ENCODE measurements at places on chromosomes 12 and 14.

GRCh38 chr14:75493592-75494087, 28.6 kb upstream of the BATF start:
- no peak for DNase-seq

DNA sequence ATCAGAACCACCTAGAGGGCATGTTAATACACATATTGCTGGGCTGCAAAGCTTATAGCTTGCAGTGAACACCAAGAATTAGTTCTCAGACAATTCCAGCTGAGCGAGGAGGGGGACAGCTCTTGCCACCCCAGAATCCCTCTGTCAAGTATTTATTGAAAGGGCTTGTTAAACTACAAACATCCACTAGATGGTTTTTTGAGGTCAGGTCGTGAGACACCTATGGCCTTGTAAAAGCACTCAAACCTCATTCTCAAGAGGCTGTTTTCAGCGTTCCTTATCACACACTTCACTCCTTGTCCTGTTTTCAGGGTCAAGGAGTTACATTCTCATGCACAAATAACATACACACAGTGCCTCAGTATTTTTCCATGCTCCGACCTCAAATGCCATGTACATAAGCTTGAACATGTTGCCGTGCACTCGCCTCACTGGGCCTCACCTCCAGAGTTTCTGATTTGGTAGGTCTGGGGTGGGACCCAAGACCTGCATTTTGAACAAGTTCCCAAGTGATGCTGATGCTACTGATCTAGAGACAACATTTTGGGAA, 98.8 kb upstream of the PTPRR start:
- DNase-seq, result no peak

DNA sequence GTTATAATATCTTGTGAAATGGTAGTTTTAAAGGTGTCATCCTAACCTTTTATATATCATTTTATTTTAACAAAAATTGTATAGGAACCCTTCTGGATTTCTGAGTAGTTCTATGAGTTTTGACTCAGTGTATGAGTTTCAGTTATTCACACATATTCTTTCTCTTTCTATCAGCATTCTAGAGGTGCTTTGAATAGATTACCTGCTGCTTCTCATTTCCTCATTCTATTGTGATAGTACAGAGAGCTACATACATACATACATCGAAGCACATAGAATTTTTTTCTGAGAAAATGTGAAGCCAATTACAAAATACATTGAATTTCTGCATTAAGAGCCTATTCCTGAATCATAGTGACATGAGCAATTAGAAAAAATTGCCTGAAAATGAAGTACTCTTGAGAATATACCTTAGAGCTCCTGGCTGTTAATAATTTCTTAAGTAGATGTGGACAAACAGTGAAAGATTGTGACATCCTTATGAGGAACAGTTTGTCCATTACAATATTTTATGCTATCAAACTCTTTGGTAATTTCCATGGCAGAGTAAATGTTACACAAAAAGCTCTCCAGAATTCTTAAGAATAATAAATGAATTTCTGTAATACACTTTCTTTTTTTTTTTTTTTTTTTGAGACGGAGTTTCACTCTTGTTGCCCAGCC, 556.6 kb downstream of the TRHDE start:
- DNase-seq, result peak; percentile 4

DNA sequence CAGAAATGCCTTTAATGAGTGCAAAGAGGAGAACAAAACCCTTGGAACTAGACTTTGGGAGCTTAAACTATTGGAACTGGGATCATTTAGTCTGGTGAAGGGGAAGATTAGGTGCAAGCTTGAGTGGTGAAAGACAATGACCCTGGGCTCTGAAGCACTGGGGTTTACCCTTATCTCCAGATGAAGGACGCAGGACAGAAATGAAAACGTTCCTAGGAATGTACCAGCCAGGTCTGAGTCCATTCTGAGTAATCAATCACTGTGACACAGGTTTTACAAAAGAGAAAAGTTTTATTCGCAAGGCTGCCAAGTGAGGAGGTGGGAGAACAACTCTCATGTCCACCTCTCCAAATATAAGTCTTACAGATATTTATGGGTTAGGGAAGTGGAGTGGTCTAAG, 249.1 kb downstream of the LRIG3 start:
- DNase-seq, result peak; percentile 11

- DNase-seq, result no peak
Measured at GRCh38 chr14:66120402-66120801, 365.8 kb upstream of the CCDC196 start.

GRCh38 chr14:68168460-68169109, 349.0 kb downstream of the RAD51B start:
- no peak for DNase-seq

DNA sequence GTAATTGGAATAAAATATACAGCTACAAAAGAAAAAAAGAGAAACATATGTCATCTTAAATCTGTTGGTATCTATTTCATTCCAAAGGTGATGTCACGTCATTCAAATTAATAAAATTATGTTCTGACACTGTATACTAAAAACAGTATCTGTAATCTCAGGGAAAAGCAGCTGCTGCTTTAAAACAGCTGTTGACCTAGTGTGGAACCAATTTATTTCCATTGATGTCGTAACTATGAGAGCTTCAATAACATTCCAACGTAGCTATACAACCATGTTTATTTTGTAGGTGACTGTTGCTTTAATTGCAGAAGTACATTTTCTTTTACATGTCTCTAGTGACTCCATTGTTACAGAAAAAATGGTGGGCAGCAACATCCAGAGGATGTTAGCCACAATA, 571.7 kb downstream of the RPS29 start:
- DNase-seq, result no peak

DNA sequence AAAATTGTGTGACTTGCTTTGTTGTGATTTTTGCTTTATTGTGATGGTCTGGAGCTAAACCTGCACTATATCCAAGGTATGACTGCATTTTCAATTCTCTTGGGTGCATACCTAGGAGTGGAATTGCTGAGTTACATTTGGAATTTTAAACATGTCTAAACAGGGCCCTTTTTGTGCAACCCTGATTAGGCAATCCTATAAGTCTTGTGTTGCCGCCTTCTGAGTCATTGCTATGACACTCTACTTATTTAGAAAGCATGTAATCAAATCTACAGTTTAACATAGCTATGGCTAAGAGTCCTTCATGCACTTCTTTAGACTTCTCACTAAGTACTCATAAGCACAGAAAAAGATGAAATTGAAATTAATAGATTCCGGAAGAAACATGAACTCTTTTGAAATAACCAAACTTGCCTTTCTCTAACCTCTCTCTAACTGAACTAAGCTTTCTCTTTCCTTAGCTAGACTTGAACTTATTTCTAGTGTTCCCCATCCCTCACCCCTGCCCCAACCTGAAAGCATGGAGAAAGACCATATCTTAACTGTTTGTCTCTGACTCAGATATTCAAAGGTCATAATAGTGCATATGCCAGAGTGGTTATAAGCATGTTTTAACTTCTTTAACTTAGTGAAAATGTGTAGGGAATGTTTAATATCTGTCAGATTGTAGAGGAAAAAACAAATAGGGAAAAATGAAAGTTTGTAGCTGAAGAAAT, 203.0 kb downstream of the SNAPC1 start:
- peak; percentile 85 for DNase-seq

GRCh38 chr12:1499351-1499750, 95.0 kb downstream of the FBXL14 start:
- no peak for DNase-seq

- peak; percentile 59 for DNase-seq
Measured at GRCh38 chr14:103143506-103143905, 20.2 kb downstream of the TNFAIP2 start.

GRCh38 chr12:131603939-131604795, 106.7 kb upstream of the SFSWAP start:
- no peak for DNase-seq

DNA sequence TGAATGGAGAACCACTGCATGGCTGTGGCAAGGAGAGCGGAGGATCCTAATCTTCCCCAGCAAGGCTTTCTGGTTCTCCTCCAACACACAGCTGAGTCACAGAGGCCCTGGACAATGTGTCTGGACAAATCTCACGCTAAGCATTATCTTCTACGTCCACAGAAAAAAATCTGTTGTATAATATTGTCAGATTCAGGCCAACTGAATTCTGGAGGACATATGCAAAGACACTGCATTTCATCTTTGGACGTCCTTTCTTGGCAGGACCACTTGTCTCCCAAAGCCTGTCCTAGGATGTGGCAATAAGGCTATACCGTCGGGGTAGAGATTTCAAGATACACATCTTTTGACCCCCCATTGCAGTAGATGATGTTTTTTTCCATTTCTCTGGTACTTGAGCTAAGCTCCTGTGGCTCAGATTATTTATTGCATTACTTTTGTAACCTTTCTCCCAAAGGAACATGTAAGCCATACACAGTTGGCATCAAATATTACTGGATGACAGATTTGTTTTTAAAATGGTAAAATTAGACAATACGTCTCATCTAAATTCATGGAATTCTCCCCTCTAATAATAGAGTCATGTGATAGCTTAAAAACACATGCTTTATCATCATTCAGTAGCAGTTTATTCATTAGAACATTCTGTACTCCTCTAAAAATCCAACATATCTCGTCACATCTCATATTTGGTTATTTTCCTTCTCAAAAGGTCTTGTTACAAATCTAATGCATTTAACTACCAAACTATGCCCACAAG, 19.4 kb downstream of the LMO3 start:
- no peak for DNase-seq

DNA sequence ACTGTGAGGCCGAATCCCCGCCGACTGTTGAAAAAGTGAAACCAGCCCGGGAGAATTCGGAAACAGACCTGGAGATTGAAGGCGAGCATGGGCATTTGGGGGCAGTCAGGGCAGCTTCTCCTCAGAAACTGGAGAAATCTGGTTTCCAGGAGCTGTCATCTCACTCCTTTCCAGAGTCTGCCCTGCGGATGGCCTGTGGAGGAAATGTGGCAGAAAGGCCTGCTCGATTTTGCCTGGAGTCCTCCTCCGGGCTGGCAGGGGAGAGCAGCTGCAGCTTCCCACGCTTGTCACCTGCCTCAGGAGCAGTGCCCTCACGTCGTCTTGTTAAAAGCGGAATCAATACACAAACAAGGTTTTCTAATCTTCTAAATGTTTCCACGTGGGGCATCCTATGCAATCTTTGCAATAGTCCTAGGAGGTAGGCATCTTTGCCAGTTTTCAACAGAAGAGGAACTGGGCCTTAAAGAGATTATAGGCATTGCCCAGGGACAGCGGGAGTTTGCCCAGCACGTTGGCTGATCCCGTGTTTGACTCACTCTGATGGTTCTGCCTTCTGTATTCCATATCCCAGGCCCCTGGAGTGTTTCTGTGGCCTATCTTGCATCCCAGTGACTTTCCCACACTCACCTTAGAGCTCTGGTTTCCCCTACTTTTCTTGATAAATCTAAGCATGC, 2.3 kb downstream of the LRRC74A start:
- no peak for DNase-seq

- DNase-seq, result no peak
Measured at GRCh38 chr12:126342866-126343265, 1277.6 kb downstream of the AACS start.

DNA sequence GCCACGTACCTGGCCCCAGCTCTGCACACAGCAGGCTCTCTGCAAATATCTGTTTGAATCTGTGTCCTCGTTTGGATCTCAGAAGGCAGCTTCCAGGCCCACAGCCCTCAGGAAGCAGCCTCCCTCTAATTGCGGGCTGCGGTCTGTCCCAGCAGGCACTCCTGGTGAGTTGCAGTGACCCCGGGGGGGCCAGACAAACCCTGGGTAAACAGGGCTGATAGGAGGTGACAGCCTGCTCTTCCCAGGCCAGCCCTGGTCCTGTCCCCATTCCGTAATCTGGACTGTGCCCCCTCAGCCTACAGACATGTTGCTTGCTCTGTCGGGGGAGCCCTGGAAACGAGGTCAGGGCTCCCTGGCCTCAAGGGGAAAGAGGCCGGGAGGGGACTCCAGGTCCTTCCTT, 2.0 kb downstream of the FOXN4 start:
- DNase-seq, result no peak

DNA sequence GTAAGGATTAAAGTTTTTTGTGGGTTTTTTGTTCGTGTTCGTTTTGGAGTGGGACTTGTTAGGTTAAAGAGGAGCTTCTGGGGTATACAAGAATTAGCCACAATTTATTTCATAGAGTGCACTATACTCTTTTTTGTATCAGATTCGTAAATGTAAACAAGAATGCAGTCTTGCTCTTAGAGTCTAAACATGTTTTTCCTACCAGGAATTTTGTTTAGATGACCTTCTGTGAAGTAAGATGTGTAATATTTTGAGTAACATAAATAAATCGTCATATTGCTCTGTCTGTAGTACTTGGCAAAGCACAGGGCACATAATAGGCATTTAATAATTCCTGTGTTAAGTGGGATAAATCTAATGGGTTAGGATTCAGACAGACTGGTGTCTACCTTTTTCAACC, 9.6 kb downstream of the CNOT2 start:
- DNase-seq, result no peak

- DNase-seq, result peak; percentile 59
Measured at GRCh38 chr12:52495389-52495788, 2.3 kb upstream of the KRT6A start.

GRCh38 chr12:99914206-99914605, 70.5 kb downstream of the ANKS1B start:
- DNase-seq, result peak; percentile 1

DNA sequence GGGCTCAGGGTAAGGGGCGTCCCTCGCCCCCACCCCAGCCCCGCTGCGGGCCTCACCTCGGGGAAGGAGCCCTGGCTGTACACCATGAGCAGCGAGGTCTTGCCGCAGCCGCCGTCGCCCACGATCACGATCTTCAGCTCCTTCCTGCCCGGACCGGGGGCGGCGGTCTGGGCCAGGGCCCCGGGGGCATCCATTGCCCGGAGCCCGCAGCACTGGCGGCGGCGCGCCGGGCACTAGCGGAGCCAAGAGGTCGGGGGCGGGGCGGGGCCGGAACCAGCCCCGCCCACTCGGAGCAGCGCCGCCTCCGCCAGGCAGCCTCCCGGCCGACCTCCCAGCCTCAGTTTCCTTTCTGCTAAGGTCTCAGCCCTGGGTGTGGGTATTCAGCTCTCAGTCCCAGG, at the start of gene RHOF:
Gene RHOF, minus strand, starts transcription at position 249 of the 398 bp plus-strand sequence. Its CDS starts 55 bp downstream, at position 194.
- no peak for DNase-seq

DNA sequence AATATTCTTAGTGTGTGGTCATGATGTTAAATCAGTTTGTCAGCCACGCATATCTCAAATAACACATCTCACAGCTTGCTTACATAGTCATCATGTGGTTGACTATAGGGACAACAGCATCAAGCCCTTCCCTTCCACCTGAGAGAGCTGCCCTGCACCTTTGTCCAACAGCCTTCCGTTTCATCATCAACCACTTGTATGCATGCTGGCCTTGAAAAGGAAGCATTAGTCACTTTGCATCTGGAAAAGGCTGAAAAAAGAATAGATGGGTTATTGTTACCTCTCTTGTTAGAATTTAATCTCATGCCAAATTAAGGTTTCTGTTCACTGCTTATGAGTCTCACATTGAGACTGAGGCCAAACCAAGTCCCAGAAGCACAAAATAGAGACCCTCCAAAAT, 1586.5 kb upstream of the SEL1L start:
- no peak for DNase-seq
